ENCODE measurements at places on chromosomes 3 and 15. TPM values are rescaled to one million over a fixed set of nuclear protein-coding genes. Genes with fewer than 3 reads are reported as not detected.

HAUS2 gene
- 23.6 TPM for total RNA-seq

TTLL13 gene
- not detected for total RNA-seq

HDC gene
- not detected for total RNA-seq

P2RY12 gene
- 1.00 TPM for total RNA-seq

AHSG gene
- total RNA-seq = not detected

WDR93 gene
- total RNA-seq = under 0.01 TPM

LRRC2 gene
- total RNA-seq = 8.7 TPM

CASR gene
- total RNA-seq = not detected

CCR8 gene
- not detected for total RNA-seq

EEF1AKMT4 gene
- 8.4 TPM for total RNA-seq

BLM gene
- total RNA-seq = 20.4 TPM

GOLGA8K gene
- under 0.01 TPM for total RNA-seq
